ENCODE measurements at places on chromosomes 13 and 19.

DNA sequence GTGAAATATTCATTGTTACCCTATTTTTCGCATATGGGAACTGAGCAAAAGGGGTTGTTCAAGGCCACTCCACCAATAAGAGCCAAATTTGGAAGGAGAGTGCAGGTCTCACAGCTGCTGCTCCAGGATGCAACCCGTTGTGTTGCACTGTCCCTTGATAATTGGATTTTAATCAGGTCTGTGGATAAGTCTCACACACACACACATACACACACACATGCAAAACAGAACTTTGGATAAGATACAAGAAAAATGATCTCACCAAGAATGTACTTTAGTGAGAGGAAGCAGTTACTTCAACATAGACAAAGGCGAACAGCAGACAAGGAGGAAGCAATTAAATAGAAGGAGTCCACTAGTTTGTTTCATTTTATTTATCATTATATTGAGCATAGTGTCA, 127.3 kb upstream of the EDNRB start:
- no peak for DNase-seq

DNA sequence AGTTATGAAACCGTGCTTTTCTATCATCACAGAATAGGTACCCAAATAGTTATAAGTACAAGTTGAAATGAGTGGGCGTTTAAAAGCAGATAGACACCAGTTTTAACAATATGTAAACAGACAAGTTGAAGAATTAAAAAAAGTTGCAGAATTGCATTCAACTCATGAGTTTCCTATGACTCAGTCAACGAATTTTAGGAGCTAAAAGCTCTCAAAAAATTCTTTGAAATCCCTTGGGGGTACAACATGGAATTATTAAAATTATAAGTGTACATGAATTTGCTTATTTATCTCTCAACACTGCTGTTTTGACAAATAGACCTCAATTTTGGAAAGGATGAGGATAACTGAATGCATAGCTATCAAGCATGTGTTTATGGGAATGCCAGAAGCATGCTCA, 693.4 kb downstream of the PCDH9 start:
- DNase-seq = no peak

DNA sequence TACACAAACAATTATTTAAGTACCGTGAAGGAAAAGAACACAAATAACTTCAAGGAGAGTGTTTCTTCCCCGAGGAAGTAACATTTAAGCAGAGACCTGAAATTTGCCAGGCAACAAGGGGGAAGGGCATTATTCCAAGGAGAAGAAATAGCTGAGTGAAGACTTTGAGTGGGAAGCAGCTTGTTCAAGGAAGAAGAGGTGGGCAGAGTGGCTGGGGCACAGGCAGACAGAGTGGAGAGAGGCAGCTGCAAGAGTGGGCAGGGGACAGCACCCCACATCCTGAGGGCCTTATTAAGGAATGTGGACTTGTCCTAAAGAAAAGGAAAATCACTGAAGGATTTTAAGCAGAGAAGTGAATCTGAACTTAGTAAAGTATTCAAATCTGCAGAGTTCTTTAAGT, 4.7 kb upstream of the DCLK1 start:
- no peak for DNase-seq

- DNase-seq = no peak
These were observed 3.2 kb downstream of the SH3GL1 start for GRCh38 chr19:4396949-4397783.

- DNase-seq = no peak
These were observed 1147.1 kb upstream of the SPRY2 start for GRCh38 chr13:81488021-81488420.

DNA sequence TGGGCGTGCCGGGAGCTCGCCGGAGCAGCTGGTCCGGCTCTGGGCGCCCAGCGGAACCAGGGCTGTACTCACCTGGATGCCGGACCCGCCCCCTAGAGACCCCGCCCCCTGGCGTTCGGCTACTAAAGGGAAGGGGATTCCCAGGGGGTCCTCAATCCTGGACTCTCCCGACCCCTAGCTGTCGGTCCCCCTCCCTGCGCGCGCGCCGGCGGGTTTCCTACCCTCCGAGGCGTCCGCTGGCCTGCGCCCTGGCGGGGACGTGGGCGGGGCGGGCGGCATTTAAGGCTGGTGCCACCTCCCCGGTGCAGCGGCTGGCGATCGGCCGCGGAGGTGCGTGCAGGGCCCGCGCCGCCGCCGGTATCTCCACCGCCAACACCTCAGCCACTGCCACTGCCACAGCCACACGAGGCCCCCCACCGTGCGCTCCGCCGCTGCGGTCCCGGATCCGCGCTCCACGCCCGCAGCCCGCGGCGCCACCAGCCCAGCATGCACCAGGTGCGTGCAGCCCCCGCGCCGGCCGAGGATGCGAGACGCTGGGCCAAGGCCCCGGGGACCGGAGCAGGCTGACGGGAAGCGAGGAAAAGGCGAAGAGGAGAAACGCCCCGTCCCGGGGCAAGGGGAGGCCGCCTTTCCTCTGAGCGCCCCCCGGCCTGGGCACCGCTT, at the start of gene ATP12A:
TSS of gene ATP12A (plus strand) at position 151 of the 663 bp plus-strand sequence. CDS start at position 487, 336 bp downstream.
- DNase-seq = no peak

DNA sequence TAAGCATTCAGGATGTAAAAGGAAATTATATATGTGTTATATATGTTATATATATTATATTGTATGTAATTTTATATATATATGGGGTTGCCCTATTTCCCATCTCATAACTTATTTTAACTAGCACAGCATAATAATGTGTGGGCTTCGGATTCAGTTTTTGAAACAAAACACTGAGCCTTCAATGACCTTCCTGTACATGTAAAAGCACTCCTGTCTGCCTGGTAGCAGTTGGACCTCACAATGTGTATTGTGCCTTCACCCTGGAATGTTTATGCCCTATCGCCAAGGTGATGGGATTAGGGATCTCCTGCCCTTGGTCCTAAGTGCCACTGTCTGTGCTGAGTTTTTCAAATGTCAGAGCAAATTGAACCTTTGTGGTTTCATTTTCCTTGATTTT, 968.8 kb downstream of the TUBA3C start:
- no peak for DNase-seq

DNA sequence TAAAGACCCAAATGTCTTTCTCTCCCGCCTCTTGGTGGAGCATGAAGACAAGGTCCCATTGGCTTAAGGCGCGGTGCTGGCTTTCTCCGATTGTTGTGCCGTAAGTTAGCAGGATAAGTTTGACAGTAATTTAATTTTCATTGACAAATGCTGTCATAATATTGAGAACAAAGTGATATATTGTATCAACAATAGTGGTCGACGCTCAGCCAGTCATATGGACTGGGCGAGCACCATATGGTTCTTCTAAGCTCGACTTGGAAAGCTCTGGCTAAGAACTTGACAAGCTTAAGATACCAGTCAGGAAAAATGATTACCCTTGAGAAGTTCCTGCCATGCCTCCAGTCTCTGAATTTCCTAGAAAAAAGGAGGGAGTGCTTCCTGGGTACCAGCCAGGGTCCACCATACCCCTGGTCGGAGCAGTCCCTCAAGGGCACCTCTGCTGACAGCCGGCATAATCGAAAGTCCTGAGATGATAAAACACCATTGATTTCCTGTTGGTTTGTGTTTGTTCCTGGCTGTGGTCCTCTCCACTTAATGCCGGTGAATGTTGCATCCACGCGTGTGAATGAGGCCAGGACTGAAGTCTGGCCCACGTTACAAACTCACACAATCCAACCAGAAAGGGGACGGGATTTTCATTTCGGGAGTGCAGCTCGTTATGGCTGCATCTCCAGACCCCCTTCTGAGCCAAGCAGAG, 262.1 kb downstream of the ZNF536 start:
- no peak for DNase-seq

GRCh38 chr13:65746406-65746921, 1483.7 kb downstream of the PCDH9 start:
- DNase-seq = no peak

DNA sequence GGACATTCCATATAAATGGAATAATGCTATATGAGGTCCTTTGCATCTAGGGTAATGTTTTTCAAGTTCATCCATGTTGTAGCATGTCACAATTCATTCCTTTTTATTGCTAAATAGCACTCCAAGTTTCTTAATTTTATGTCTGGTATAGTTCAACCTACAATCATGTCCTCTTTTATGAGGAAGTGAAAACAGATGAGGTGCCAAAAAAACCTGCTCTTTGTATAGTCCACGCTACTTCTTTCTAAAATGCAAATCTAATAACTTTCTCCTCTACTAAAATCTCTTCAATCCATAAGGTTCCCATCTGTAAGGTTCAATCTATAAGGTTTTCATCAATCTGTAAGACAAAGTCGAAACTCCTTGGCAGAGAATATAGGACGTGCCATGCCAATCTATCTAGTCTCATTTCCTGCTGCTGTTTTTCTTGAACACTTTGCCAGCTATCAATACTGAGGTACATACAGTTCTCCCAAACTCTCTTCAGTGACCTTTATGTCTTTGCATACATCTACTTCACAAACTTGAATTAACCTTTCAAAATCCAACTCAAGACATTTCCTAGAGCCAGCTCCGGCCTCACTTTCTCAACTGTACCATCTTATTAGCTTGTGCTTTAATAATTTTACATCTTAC, 33.7 kb downstream of the INTS6 start:
- no peak for DNase-seq

- no peak for DNase-seq
These were observed 1886.1 kb downstream of the PCDH9 start for GRCh38 chr13:65343898-65344663.

GRCh38 chr19:30577551-30578105, 205.4 kb downstream of the ZNF536 start:
- DNase-seq = no peak

- DNase-seq = no peak
These were observed 153.1 kb downstream of the FGF9 start for GRCh38 chr13:21823949-21824348.

DNA sequence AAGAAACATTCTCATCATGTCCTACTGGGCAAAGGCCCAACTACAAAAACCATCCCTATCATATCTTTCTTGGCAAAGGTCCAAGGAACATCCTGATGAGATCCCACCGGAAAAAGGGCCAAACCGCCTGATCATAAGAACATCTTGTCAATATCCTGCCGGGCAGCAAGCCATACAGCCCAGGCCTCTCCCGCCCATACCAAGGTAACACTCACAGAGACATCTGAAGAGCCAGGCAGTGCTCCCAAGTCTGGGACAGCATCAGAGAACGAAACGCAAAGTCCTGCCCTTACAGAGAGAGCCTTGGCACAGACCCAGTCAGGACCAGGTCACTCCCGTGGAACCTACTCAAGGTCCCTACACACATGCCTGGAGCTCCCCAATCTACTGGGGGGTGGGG, 18.5 kb upstream of the ZNF331 start:
- DNase-seq = no peak

DNA sequence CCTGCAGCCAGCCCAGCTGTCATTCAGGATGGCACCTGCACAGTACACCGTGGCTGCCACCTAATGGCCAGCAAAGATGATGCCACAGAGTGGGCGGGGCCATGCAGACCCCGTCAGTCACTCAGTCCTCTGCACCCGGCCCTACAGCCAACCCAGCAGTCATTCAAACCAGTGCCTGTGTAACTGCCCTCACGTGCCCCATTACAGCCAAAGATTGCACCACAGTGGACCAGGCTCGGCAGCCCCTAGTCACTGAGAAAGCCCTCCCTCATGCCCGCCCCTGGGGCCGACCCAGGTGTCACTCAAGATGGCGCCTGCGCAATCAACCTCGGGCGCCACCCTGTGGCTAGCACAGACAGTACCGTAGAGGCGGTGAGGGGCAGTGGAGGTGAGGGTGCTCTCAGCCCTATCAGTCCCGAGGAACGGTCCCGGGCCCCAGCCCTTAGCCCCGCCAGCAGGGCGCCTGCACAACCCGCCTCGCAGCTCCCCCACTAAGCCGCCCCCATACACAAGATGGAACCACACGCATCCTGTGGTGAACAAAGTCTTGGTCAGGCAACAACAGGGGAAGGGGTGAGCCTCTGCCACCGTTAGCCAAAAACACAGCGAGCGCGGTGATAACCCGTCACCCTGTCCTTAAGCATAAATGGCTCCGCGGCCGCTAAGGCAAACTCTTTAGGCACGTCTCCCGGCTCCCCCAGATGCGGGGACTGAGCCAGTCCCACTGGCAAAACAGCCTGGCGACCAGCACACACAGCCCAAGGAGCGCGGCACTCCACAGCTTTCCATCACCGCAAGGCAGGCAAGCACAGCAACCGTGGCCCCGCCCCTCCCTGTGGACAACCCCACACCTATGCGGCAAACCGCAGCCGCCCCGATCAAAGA, 2.3 kb downstream of the PEG3 start:
- DNase-seq = no peak

GRCh38 chr13:91809161-91809560, 410.7 kb downstream of the GPC5 start:
- no peak for DNase-seq

GRCh38 chr19:3479834-3480215, 500 bp downstream of the SMIM24 start:
- no peak for DNase-seq

DNA sequence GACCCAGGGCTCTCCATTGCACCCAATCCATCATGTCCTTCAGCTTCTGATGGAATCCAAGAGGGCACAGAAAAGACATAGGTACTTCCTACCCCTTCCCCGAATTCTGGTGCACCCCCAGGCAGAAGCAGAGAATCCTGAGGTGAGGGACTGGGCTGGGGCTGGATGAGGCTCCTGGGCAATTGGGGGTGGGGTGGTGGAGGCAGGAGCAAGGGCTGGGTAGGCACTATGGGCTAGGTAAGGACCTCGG, 2.7 kb upstream of the KCNC3 start:
- DNase-seq = no peak

DNA sequence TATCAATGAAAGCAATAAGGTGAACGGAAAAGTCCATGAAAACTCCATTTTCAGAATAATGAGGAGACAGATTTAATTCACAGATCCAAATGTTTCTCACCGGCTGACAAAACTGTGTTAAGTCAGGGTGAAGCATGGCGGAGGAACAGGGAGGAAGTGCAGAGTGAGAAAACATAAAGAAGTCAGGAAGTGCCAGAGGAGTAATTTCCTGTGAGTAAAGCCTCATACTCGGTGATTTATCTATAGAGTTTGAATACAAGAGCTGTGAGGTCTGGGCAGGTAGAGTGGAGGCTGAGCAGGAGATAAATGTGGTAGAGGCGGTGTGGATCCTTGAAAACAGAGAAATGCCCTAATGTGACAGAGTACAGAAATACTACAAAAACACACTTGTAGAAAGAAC, 11.4 kb downstream of the CARD8 start:
- no peak for DNase-seq

DNA sequence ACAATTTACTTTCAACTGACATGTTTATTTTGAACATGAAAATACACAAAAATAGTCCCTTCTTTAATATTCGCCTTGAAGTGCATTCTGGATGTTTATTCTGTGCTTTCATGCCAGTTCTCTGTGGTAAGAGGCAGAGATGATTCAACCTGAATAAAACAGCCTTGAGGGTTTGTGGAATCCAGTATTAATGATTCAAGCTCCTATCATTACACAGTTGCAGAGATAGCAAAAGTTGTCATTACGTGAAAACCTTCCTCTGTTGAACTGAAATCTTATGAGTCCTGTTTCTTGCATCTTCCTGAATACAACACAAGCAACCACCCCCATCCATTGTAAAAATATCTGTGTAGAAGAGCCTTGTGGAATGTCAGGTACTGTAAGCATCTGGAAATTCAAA, 142.3 kb upstream of the HTR2A start:
- no peak for DNase-seq

GRCh38 chr19:15144046-15144646, 36.9 kb downstream of the SYDE1 start:
- DNase-seq = no peak
